ENCODE measurements at places on chromosomes 6 and 20.
A peak's percentile ranks its signal among the peaks of the same experiment; 100 is the strongest.

- no peak overlapping the region for H3K4me3 ChIP-seq
- H3K4me1 ChIP-seq: no peaks in the 10 kb centered on the region
- H3K36me3 ChIP-seq: no peaks in the 10 kb centered on the region
Measured at GRCh38 chr6:95099410-95099809, 477.9 kb upstream of the MANEA start.

- no peak overlapping the region for H3K4me3 ChIP-seq
- no peaks in the 10 kb centered on the region for H3K4me1 ChIP-seq
- no peaks in the 10 kb centered on the region for H3K27me3 ChIP-seq
- H3K36me3 ChIP-seq: no peaks in the 10 kb centered on the region
- DNase-seq: peak; percentile 17
- no peak overlapping the region for H3K27ac ChIP-seq
Measured at GRCh38 chr6:142378138-142378875, 76.5 kb downstream of the ADGRG6 start.

GRCh38 chr6:56649053-56649769 is 6.5 kb upstream of the DST start:
- no peaks in the 10 kb centered on the region for H3K4me1 ChIP-seq
- no peak overlapping the region for H3K27ac ChIP-seq
- no peaks in the 10 kb centered on the region for H3K27me3 ChIP-seq
- no peak overlapping the region for H3K4me3 ChIP-seq
- DNase-seq: no peak

- H3K27me3 ChIP-seq: no peaks in the 10 kb centered on the region
- H3K27ac ChIP-seq: no peak overlapping the region
- H3K36me3 ChIP-seq: no peaks in the 10 kb centered on the region
- no peak overlapping the region for H3K4me3 ChIP-seq
- DNase-seq: no peak
Measured at GRCh38 chr20:1423625-1424106, 30.8 kb upstream of the FKBP1A start.

GRCh38 chr6:2737885-2738284 is 12.8 kb downstream of the MYLK4 start:
- H3K4me3 ChIP-seq: no peak overlapping the region
- no peaks in the 10 kb centered on the region for H3K27me3 ChIP-seq
- H3K4me1 ChIP-seq: peaks cover 12% of the 10 kb centered on the region
- no peak for DNase-seq

Measured in thyroid gland (tissue), 4 donors.